ENCODE measurements at places on chromosomes 16 and 17.

- no peak for DNase-seq
Measured at GRCh38 chr17:3740611-3741073, 16.9 kb downstream of the HASPIN start.

DNA sequence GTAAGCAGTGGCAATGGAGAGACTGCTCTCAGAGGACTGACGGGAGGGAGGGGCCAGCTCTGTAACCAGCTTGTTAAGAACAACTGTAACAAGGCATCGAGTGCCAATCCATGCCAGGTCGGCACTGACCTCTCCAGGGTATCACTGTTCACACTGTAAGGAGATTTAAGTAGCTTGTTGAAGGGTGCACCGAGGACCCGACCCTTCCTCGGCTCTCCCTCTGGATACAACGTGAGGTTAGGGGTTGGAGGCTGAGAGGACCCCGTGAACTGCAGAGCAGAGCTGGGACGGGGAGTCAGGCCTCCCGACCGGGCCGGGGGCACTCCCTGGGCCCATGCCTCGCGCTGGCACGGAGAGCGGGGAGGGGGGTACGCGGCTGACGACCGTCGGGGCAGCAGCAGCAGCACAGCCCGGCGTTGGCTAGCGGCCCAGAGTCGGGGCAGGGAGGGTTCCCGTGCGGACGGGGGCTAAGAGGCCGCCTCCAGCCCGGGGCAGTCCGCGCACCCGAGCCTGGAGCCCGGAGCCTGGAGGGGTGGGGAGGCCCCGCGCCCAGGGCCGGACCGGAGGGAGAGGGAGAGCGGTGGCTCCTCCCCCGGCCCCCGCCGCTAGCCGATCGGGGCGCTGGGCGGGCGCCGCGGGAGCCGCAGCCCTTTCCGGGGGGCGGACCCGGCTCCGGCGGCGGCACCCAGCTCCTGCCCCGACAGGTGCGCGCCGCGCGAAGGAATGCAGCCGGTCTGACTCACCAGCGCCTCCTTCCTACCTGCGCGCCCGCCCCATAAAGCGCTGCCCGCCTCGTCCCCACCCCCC is at the start of gene ITGB4:
Gene ITGB4, plus strand, starts transcription at position 804 of the 807 bp plus-strand sequence. CDS start 3,245 bp downstream, outside the sequence.
- DNase-seq, result no peak

DNA sequence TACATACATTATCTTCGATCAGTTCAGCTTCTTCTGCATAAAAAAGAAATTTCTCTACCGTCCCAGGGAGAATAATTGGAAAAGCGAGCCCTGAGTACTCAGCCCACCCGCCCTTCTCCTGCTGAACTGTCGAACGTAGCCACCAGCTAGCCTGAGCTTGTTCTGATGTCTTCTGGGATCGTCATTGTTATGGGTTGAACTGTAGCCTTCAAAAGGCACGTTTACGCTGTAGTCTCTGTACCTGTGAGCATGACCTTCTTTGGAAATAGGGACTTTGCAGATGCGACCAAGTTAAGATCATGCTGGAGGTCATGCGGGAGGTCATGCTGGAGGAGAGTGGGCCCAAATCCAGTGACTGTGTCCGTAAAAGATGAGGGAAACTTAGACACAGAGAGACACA is 86.2 kb downstream of the CMIP start:
- no peak for DNase-seq

DNA sequence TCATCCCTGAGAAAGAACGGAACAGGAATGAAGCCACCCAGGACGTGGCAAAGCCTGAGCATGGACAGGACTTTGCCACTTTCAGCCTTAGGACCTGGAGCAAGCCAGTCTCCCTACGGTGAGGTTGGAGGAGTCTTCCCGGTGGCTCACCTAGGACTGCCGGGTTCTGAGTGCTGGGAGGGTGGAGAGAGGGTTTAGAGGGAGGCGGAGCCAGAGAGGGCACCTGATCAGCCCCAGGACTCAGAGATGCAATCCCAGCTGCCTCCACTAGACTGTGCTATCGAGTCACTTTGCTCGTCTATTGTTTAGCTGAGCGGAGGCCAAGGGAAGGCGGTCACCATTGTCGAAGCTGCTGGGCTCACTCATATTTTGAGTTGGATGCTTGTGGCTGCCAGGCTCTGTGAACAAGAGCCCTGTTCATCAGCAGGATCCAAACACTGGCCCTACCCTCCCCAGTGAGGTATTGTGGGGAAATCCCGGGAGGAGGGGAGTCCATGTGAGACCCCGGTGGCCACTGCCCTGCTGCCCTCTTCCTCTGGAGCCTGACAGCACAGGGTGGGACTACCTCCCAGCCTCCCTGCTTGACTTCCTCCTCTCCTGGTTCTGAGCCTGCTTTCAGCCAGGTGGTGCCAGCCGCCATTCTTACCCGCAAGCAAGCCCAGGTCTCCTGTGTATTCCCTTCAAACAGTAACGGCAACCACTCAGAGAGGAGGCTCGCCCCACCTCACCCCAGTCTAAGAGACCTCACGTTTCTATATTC is 7.0 kb downstream of the KRT14 start:
- peak; percentile 38 for DNase-seq

DNA sequence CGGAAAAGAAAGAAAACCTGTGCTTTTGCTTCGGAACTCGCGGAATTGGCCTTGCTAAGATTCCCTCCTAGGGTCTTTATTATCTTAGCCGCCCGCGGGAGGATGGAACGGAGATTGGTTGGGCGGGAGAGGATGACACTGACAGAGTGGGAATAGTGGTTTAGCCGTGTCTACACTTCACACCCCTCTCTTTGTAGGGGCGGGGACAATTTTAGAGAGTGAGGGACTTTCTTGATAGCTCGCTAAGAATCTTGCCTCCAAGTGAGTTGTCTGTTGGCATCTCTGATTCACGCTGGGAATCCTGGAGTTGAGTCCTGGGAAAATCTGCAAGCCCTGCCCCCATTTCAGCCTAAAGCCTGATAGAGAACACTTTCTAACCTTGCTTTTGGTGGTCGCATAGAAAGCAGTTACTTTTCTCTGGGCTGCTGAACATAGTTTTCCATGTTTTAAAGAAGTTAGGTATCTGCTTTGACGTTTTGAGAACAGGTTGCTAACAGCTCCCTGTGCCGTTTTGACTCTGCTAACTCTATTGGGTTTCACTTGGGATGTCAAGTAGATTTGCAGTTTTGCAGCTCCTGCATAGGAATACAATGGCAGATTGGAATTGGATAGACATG is 697 bp downstream of the NOL11 start:
- DNase-seq, result no peak

DNA sequence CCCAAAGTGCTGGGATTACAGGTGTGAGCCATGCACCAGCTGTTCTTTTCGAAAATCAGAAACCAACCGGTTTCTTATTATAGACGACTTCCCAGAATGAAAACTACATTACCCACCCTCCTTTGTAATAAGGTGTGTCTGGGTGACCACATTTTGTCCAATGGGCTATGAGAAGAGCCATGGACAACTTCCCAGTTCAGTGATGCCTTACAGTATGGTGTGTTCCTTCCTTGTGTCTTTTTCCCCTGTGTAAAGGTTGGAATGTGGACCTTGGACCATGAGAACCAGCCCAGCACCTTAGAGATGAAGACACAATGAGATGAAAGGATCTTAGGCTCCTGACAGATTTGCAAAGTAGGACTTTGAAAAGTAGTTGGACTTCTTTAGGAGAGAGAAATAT is 85.0 kb upstream of the ATF7IP2 start:
- no peak for DNase-seq

DNA sequence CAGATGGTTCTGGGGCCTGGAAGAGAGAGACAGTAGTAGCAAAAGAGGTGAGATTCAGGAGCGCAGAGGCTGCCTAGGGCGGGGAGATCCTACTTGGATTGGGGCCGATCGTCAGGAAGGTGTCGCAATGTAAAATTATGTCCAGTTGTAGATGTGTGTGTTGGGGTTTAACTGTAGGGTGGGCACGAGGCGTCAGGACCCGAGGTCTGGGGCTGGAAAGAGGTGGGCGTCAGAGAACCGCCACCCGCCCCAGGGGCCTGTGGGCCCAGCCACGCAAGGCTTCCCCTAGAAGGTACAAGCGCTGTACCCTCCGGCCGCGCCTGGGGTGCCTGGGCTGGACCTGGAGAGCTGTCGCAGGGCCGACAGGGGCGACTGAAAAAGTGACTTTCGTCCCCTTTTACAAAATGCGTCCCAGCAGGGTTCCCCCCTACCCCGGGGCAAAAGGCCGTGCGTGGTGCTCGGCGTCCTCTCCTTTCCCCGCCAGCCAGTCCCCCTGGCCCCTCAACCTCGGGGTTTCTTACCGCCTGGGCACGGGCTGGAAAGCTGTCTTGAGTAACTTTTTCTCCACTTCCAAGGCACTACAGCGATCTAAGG is 2.8 kb downstream of the IRX3 start:
- DNase-seq, result no peak

- DNase-seq, result no peak
Measured at GRCh38 chr17:6269478-6269877, 165.4 kb downstream of the AIPL1 start.

DNA sequence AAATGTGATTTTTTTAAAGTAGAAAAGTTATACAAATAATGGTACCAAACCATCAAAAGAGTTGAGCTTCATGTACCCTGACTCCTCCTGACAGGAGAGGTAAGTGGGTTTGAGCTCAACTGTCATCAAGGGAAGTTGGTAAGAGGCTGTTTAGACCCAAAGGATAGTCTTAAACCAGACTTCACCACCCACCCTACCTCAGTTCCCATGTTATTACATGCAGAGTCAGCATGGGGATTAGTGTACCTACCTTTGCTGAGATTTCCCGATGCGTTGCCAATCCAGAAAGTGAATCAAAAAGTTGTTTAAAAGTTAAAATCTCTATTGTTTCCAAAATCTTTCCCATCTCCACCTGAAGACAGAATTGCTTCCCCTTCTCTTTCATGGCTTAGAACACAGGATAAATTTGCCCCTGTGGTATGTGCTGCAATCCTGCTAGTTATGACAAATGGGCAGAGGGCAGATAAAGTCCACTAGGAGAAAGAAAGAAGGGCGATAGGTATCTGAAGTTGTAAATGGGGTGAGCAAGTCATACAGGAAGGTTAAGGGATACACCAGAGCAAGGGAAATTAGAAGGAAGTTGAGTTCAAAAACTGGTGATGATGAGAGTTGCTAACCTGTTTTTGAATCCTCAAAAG is 72.8 kb downstream of the NEUROD2 start:
- no peak for DNase-seq

DNA sequence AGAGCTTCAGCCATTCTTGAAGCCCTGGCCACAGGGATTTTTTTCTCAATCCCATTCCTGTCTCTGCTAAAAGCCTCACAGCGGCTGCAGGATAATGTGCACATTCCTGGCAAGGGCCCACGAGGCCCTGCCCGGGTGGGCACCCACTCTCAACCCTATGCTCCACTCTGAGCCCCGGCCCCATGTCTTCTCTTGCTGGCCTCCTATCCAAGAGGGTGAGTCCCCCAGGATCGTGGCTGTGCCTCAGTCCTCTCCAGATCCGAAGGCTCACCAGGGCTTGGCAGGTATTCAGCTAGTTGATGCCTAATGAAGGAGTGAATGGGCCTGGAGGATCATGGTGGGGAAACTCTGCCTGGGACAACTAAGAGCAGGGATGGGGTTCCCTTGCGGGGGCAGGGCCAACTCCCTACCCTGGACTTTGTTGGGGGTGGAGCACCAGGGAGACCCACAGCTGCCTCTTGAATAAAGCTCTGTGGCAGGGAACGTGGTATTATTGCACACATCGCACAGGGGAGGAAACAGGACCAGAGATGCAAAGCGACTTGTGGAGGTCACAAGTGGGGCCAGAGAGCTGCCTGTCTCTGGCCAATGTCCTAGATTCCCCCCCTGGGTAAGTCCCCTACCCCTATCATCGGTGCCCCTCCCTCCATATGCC is 5.4 kb downstream of the ARHGAP27 start:
- no peak for DNase-seq

DNA sequence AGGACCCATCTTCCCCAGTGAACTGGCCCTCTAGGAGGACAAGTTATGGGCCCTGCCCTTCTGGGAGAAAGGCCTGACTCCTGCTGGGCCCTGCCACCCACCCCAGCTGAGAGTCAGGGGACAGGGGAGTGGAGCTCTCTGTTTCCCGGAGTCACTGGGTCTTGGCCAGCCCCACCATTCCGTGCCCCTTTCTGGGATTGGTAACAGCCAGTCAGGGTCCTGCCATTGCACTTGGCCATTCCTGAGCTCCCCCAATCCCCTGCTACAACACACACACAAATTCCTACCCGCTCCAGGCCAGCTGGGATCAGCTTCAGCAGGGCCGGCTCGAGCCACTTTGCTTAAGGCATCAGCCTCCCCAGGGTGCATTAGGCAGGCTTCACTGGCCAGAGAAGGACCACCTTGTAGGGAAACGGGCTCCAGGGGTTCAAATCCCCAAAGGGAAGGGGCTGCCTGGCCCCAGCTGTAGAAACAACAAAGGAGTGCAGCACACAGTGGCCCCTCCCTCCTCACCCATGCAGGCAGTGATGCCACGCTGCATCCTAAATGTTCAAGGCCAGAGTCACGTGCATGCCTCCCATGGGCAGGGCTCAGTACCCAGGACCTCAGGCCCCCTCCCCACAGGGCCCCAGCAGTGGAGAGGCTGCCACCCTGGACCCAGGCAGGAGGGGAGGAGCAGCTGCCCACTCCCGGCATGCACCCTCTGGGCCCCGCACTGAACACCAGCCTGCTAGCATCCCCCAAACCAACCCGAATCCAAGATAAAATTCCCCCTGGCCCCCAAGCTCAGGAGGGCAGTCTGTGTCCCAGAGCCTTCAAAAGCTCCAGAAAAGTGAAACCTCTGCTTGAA is 37.7 kb downstream of the C16orf78 start:
- no peak for DNase-seq

DNA sequence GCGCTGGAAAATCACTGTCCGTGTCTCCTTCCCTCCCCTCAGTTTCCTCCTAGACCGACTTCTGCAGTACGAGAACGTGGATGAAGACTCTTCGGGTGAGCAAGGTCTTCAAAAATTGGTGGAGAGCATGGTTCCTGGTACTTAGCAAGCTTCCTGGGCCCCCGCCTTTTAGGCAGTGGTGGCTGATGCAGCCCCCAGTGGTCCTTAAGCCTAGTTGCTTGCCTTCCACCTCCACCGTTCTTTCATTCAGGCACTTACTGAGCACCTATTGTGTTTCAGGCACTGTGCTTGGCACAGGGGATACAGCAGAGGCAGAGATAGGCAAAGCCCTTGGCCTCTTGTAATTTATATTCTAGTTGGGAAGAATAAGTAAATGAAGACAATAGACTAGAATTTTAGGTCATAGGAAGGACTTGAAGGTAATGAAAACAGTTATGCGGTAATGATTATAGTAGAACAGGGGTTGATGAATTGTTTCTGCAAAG is 767 bp downstream of the INO80E start:
- no peak for DNase-seq

DNA sequence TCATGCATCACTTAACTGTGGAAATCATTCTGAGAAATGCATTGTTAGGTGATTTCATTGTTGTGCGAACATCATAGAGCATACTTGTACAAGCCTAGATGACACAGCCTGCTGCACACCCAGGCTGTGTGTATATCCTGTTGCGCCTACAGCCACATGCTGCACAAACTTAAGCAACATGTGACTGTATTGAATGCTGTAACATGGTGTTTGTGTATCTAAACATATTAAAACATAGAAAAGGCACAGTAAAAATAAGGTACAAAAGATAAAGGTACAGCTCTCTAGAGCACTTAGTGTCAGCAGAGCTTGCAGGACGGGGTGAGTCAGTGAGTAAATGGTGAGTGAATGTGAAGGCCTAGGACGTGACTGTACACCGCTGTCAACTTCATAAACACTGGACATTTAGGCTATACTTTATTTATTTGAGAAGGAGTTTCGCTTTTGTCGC is 11.9 kb downstream of the FOXK2 start:
- DNase-seq, result no peak

Data from COR-L47 (cell line).